ENCODE measurements at places on chromosomes 13 and 19.
A peak's percentile ranks its signal among the peaks of the same experiment; 100 is the strongest.

- DNase-seq = peak; percentile 65
Measured at GRCh38 chr19:45558399-45558878, 26.2 kb downstream of the OPA3 start.

DNA sequence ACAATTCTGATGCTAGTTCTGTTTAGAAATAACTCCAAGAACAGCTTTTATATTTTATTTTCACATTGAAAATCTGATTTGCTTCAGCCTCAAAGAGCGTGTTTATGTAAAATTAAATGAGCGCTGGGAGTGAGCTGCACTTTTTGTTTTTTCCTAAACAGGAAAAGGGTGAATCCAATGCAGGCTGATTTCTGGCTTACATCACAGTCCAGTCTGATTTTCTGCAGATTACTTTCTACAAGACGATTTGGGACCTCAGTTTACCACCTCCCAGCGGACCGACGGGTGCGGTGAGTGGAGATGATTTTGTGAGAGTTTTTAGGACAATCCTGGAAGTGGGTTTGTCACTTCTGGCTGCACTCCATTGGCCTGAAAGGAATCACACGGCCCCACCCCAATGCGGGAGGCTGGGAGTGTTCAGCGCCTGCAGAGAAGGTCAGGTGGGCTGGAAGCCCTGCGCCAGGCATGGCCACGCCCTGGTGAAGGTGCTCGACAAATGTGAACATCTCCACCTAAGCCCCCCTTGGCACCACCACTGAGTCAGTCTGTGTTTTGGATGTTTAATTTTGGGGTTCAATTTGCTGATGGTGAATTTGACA, 90.1 kb downstream of the ANKRD10 start:
- DNase-seq = no peak

DNA sequence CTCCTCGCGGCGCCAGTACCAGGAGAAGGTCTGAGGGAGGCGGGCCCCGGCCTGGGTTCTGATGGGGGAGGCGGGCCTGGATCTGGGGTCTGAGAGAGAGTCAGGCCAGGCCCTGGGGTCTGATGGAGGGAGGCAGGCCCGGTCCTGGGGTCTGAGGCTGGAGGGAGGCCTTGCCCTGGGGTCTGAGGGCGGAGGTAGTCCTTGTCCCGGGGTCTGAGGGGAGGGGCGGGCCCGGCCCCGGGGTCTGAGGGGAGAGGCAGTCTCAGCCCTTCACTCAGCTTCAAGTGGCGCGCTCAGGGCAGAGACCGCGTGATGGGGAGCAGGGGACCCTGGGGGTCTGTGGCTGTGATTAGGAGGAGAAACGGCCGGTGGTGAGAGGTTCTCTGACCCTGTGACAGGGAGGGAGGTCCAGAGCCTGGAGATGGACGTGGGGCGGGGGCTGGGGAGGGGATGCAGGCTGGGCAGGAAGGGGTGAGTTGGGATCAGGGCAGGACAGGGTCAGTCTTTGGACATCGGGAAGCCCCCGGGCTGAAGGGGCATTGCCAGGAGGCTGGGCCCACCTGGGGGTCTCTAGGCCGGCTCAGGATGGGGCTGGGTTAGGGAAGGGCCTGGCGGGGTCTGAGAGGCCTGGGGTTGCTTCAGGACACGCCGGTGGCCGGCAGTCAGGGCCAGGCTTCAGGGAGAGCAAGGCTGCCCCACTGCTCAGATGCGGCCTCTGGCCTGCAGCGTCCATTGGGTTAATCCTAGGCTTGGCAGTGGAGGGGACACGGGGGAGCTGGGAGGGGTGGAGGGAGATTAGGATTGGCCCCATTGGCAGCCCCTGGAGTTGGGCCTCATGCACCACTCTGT, 18.7 kb downstream of the HCN2 start:
- no peak for DNase-seq

- DNase-seq = no peak
Measured at GRCh38 chr13:107864543-107865317, 350.6 kb downstream of the LIG4 start.

GRCh38 chr19:3098515-3099346, 4.6 kb downstream of the GNA11 start:
- DNase-seq = no peak

GRCh38 chr13:99367106-99367616, 60.0 kb upstream of the GPR183 start:
- DNase-seq = no peak

- DNase-seq = no peak
Measured at GRCh38 chr13:85806553-85807175, 7.4 kb upstream of the SLITRK6 start.

GRCh38 chr19:13790354-13790753, 4.9 kb upstream of the ZSWIM4 start:
- DNase-seq = no peak

- no peak for DNase-seq
Measured at GRCh38 chr13:111066544-111066943, 48.6 kb upstream of the ARHGEF7 start.

DNA sequence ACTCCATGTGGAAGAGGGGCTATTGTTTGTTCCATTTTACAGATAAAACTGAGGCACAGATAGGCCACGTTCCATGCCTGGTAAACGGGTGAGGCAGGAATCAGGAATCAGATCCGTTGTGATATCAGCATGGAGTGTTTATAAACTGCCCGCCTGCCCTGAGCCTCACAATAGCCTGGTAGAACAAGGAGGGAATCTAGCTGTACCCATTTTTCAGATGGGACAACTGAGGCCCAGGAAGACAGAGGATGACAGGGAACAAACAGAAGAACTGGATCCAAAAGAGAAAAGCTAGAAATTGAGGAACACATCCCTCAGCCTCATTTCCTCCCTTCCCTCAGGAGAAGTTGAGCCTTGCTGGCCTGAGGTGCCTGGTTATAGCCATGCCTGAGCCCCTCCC, 32.5 kb downstream of the CERS4 start:
- no peak for DNase-seq

GRCh38 chr13:26168835-26169234, 53.3 kb downstream of the RNF6 start:
- no peak for DNase-seq

GRCh38 chr13:39682788-39683187, 27.3 kb downstream of the COG6 start:
- no peak for DNase-seq

GRCh38 chr19:19943848-19944582, 43.3 kb downstream of the ZNF93 start:
- DNase-seq = no peak

DNA sequence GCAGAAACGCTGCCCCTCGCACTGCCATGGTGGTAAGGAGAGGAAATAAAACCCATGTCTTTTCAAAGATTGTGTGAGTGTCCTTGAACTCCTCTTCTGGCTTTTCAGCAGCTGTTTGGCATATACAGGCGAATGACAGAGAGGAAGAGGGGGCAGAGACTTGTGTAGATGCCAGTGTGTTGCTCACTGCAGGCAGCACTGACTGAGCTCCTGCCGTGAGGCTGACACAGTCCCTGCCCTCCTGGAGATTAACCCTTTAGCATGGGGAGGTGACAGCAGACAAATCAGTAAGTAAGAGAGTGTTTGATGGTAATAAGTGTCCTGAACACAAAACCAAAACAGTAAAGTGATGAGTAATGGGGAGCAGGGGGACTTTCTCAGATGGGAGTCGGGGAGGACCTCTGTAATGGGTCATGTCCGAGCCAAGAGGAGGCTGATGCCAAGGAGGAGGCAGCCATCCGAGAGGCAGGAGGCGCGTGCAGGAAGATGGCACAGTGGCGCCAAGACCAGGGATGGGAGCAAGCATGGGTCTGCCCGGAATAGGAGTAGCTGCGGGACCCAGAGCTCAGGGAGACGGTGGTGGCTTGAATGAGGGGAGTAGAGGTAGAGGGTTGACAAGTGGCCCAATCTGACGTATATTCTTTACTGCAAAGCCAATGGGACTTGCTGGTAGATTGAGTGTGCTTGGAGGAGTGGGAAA, 182.2 kb downstream of the FOXO1 start:
- no peak for DNase-seq

DNA sequence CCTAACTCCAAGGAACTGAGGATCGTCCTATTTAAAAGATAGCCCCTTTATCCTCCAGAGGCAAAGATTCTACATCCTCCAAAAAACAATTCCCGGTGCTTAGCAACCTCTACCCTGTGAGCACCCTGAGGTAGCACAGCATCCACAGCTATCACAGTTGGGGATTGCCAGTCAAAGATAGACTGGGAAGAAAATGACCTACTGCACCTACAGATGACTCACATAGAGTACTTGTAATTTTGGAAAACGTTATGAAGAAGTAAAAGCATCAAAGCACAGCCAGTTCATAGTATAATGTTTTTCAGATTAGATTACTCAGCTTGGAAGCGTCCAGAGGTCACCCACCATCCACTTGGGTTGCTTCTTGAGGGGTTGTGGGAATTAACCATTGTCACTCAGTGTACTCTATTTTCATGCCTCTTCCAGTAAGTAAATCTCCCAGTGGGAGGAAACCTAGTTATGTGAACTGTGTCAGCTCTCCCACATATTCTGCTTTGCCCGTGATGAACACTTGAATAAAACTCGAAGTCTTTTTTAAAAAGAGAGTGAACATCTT, 8.9 kb upstream of the FAM124A start:
- no peak for DNase-seq

- no peak for DNase-seq
Measured at GRCh38 chr13:49560270-49561061, 24.9 kb downstream of the RCBTB1 start.

GRCh38 chr13:111131611-111132010, 16.5 kb downstream of the ARHGEF7 start:
- DNase-seq = no peak

DNA sequence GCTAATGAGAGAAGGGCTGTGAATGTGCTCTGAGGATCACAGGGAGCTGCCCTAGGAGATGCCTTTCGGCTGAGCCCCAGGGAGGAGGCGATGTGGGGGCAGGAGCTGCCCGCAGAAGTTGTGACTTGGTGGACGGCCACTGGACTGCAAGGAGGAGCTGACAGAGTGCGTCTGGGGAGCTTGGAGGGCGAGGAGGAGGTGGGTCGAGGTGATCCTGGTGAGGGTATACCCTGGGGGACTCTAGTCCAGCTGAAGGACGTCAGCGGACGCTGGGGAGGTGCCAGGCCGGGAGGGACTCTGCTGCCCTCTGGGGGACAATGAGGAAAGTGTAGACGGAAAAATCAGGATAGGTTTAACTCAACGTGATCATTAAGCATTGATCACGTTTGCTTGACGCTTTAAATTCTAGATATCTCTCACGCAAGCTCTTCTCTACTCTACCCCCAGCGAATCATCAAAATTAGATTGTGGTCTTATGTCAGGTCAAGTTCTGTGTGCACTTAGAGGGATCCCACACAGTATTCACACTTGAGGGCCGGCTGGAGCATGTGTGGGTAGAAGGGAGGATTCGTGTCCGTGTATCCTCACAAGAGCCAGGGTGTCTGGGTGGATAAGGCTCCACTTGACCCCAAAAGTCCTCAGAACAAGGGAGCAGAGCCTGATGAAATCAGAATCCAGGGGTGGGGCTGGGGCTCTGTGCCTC, 3.3 kb upstream of the CEACAM7 start:
- DNase-seq = peak; percentile 45

GRCh38 chr13:38577048-38577447, 109.8 kb upstream of the FREM2 start:
- no peak for DNase-seq

DNA sequence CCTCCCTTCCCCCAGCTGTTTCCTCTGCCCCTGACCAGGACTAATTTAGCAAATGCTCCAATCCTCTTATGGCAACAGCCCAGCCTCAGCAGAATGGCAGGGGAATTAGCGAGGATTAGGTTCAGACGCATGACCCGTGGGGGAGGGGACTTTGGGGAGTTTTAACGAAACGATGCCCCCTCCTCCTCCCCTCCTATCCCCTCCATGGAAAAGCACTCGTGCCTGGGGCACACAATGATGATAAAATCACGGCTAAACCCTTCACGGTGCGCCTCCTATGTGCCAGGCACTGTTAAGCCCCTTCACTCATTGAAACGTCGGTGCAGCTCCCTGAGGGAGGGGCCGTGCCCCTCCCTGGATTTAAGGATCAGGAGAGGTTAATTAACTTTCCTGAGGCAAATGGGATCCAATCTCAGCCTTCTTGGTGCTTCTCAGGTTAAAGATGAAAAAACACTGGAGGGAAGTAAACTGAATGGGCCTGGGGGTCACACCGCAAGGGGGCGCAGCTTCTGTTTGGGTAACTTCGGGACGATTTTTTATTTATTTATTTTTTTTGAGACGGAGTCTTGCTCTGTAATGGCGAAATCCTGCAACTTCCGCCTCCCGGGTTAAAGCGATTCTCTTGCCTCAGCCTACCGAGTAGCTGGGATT, 10.1 kb upstream of the TPRX2 start:
- DNase-seq = peak; percentile 75

DNA sequence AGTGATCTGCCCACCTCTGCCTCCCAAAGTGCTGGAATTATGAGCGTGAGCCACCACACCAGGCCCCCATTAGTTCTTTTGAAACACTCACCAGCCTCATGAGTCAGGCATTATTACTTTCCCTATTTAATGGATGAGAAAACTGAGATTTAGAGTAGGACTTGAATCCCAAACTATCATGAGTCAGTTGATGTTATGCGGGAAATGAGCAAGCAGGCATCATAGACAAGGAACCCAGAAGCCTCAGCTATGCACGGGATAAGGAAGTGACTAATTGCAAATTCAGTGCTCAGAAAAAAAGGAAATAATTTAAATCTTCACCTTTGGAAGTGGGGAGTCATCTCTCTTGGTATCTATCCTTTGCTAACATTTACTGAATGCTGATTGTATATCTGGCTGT, 217.5 kb downstream of the ABCC4 start:
- DNase-seq = no peak

- DNase-seq = peak; percentile 87
Measured at GRCh38 chr19:39413272-39413910, 922 bp downstream of the PLEKHG2 start.

DNA sequence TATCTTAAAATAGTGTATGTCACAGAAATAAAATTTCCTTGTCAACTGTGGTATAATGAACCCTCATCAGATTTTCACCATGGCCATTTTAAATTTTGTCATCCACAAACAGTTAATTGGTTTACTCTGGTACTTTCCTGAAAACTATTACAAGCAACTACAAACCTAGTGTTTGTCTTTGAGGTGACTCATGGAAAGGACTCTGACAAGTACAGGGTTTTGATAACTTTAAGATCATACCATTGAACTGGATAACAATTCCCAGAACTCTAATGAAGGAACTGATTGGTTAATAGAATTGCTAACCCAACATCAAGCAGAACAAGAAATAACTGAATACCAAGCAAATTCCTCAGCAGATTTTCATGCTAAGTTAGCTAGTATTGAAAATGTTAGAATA, 237.7 kb upstream of the IPO5 start:
- DNase-seq = no peak

GRCh38 chr13:45681113-45681512, 21.0 kb upstream of the CBY2 start:
- no peak for DNase-seq

- no peak for DNase-seq
Measured at GRCh38 chr13:21218351-21219035, 42.0 kb downstream of the MRPL57 start.

All from glutamatergic neuron (in vitro differentiated cells).